ENCODE measurements at places on chromosomes 16 and 17.

- no peak for DNase-seq
Measured at GRCh38 chr17:62823111-62823893, 15.2 kb upstream of the MARCHF10 start.

DNA sequence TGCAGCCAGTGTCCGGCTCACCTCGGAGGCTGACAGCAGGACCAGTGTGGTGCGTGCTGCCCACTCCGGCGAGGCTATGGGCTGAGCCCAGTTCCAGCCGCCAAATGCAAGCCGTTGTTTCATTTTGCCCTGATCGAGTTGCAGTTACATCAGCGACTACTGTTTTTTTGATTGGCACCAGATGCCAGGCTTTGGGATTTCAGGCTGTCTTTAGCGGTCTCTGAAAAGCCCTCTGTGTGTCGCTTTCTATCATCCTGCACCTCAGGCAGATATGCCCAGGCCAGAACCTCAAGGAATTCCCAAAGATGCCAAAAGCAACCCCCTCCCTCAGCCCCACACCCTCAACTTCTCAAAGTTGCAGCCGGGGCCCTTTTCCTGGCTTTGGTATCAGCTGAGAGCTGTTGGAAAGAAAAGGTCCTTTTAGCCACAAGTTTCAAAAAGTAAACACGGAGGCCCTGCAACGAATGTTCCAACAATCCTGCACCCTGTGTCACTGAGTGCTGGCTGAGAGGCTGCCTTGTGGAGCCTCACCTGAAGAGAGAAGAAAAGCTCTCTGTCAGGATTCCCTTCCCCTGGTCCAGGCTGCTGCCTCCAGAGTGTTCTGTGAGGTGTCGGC is 58.9 kb downstream of the WWP2 start:
- DNase-seq, result no peak

- no peak for DNase-seq
Measured at GRCh38 chr16:81797443-81797842, 18.4 kb downstream of the PLCG2 start.

DNA sequence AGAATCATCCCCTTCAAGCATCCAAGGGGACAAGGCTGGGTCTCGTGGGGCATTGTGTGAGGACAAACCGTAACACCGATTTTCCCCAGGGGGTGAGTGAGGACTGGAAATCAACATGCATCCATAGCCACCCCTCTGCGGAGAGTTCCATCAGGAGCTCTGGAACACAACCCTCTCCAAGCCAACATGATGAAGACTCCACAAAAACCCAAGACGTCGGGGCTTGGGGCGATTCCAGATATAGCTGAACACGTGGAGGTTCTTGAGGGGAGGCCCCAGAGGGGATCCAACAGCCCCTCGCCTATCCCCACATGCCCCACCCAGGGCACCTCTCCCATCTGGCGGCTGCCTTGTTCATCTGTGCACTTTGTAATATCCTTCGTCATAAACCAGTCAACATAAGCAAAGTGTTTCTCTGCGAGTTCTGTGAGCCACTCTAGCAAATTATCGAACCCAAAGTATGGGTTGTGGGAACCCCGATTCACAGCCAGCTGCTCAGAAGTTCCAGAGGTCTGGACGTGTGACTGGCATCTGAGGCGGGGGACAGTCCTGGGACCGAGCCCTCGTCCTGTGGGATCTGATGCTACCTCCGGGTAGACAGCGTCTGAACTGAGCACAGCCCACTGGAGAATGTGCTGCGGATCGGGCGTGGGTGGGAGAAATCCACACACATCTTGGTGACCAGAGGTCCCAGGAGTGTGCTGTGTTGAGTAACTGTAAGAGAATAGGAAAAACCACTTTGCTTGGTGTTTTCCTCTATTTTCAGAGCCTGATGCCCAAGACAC is 55.5 kb downstream of the RPH3AL start:
- no peak for DNase-seq

DNA sequence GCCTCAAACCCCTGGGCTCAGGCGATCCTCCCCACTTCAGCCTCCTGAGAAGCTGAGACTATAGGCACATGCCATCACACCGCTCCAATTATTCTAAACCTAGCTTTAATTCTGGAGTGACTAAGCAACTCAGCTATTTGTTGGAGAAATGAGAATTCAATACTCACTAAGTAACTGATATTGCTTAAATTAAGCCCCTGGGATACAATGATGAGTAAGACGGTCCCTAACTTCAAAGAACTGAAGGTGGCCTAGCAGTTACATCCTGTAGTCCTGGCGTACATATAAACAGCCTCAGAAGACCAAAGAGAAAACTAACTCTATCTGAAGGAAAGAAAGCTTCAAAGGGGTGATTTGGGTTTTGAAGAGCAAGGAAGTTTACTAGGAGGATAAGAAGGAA is 25.0 kb downstream of the XPO6 start:
- no peak for DNase-seq

DNA sequence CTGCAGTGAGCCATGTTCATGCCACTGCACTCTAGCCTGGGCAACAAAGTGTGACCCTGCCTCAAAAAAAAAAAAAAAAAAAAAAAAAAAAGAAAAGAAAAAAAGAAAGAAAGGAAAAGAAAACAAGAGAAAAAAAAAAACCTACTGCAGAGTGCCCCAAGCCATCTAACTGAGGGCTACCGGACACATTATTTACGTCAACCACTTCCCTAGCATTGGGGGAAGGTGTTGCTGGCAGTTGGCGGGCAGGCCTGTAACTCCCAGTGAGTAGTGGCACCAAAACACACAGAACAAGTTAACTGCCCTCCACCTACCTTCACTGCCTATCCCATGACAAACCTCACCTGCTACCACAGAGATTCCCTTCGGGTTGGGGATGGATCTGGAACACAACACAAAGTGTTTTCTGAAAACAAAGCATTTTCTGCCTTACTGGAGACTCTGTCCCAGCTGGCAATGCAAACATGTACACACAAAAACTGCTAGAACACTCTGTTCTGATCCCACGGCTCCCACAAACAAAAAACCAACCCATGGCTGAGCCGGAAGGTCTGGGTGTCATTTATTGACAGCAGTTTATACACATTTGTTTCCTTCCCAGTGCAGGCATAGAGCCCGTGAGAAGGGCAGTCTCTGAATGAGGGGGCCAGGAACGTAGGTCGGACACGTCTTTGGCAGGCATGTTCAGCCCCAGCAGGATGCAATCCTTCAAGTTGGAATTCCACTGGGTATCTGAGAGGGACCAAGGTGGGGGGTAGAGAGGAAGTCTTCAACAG is 11.0 kb downstream of the PHB1 start:
- DNase-seq, result no peak

GRCh38 chr16:88012360-88012759 is 61.1 kb downstream of the BANP start:
- DNase-seq, result no peak

- DNase-seq, result no peak
Measured at GRCh38 chr17:50288306-50288705, 14.0 kb downstream of the TMEM92 start.

- no peak for DNase-seq
Measured at GRCh38 chr17:4074831-4075495, 67.9 kb downstream of the ZZEF1 start.

DNA sequence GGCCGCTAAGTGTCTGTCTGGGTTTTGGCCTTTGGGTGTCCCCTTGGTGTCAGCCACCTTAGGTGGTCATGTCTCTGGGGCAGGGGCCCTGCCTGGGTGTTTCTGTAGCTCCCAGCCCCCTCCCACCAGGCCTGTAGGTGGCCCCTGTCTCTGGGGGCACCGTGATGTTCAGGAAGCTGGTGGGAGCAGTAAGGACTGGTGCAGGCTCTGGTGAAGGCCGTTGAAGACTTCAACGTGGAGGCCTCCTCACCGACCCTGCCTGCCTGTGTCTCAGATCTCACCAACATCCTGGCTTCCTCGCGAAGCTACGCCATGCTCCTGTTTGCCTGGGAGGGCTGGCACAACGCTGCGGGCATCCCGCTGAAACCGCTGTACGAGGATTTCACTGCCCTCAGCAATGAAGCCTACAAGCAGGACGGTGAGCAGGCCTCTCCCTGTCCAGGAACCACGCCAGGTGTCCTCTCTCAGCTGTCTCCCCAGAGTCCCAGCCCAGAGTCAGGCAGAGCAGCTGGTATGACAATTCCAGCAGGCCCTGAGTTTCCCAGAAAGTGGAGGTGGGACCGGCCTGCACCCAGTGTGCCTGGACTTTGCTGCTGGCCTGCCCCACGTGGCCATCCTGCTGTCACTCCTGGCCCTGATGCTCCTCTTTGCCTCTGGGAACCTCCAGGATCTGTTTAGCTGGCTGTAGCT is 2.8 kb downstream of the ACE start:
- DNase-seq, result no peak

GRCh38 chr17:9050801-9051401 is 29.6 kb downstream of the NTN1 start:
- DNase-seq, result no peak

DNA sequence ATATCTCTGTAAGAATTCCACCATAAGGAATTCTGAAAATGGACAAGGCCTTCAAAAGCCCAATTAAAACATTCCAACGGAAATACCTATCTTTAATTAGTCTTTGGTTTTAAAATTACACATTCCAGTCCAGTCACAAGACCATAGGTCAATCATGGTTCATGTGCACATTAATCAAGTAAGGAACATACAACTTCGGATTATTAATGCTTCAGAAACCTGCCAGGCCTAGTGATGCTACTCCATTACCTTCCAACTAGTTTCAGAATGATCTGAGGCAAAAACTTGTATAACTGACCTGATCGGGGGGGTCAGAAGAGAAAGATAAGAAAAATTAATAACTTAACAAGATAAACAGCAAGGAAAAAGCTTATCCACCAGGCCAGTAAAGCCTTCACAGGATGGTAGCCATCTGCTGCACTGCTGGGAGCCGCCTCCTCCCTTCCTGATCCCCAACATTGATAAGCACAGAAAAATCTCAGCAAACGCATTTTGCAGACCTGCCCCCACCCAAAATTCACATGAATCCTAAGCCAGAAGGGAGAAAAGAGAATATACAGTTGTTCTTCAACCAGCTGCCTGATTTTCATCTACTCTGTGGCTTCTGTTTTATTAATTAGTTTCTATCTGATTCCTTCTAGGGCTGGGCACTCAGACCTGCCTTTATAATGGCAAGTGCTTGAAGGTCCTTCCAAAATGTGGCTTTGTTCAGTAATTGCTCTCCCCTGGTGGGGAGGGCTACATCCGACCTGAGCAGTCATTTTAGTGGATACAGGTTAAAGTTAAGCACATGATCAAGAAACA is 6.0 kb downstream of the SDR42E1 start:
- DNase-seq, result no peak

- no peak for DNase-seq
Measured at GRCh38 chr16:1942047-1942809, 771 bp downstream of the MSRB1 start.

GRCh38 chr17:83201206-83202001 is 122.0 kb downstream of the METRNL start:
- DNase-seq, result no peak

DNA sequence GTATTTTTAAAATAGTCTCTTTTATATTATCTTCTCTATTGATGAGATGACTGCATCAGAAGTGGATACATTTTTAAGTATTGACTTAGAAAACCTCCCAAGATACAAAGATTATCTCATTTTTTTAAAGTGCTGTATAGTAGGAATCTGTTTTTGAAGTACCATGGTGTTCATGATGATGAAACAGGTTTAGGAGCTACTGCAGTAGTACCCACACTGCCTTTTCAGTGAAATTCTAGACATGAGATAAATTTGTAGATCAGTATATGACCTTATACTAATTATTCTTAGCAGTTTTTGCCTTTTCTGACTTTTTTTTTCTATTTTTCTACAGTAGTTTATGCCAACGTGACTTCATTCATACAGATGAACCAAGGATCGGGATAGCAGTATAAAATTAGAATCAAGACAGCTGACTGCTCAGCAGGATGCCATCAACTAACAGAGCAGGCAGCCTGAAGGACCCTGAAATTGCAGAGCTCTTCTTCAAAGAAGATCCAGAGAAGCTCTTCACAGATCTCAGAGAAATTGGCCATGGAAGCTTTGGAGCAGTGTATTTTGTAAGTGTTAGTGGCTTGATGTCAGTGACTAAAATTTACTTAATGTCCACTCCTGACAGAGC is 61.1 kb downstream of the TAOK1 start:
- DNase-seq, result no peak
